ENCODE measurements at places on chromosomes 3 and 15.

DNA sequence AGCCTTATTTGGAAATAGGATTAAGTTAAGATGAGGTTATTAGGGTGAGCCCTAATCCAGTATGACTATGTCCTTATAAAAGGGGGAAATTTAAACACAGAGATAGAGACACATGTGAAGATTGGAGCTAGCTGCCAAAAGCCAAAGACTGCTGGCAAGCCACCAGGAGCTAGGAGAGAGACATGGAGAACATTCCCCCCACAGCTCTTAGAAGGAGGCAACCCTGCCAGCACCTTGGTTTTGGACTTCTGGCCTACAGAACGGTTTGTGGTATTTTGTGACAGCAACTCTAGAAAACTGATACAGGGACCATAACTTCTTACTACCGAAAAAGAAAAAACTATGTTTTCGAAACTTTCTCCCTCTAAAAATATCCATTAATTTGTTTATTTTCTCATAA, 245.3 kb upstream of the RARB start:
- peak; percentile 4 for DNase-seq

GRCh38 chr3:1179146-1179545, 86.3 kb downstream of the CNTN6 start:
- peak; percentile 12 for DNase-seq

- DNase-seq: no peak
Measured at GRCh38 chr3:58652624-58653023, 13.9 kb downstream of the FAM3D start.

DNA sequence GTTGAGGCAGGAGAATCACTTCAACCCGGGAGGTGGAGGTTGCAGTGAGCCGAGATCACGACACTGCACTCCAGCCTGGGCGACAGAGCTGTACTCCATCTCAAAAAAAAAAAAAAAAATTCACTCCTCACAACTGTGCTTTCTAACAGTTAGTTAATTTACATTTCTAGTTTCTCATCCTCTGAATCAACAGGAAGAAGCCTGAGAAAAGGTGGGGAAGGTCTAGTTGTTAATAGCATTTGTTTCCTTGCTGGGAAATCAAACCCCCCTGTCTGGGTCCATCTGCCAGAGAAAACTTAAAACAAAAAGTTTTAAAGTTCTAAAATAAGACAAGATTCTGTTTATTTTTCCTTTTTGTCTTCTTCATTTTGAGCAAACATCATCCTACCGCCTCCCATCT, 62.3 kb downstream of the TMEM39A start:
- no peak for DNase-seq

DNA sequence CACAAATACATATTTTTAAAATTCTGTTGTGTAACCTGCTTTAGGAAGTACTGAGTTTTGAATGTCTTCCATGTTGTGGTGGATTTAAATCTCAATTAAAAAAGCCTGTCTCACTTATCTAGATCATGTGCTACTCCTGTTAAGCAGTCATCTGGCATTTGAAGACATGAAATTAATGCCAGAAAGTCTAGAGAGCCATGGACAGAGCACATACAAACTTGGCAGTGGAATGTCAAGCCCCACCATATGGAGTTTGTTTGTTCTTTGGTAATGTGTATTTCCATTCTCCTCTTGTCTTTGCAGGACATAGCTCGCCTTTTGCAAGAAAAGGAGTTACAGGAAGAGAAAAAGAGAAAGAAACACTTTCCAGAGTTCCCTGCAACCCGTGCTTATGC, 39.3 kb upstream of the UTS2B start:
- peak; percentile 58 for DNase-seq

- peak; percentile 29 for DNase-seq
Measured at GRCh38 chr15:63491116-63491827, 13.1 kb upstream of the USP3 start.

DNA sequence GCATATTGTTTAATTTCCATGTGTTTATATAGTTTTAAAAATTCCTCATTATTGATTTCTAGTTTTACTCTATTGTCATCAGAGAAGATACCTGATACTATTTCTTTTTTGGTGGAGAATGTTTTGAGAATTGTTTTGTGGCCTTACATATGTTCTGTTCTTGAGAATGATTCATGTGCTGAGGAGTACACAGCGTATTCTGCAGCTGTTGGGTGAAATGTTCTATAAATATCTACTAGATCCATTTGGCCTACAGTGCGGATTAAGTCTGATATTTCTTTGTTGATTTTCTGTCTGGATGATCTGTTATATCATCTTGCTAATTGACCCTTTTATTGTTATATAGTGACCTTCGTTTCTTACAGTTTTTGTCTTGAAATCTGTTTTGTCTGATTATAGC, 109.7 kb downstream of the UBE2E2 start:
- no peak for DNase-seq

DNA sequence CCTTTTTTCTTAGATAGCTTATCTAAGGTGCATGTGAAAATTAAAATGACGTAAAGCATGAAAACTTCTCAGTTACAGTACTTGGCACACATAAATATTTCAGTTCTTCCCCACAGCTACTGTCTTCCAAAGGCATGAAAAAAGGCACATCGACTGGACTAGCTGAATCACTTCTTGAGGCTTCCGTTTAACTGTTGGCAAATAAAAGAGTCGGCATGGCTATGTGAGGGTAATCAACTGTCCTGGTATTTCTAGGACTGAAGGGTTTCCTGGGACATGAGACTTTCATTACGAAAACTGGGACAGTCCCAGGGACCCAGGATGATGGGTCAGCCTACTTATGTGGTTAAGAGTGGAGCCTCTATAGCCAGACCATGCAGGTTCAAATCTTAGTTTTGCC, 168.2 kb downstream of the TPRG1 start:
- DNase-seq: no peak

DNA sequence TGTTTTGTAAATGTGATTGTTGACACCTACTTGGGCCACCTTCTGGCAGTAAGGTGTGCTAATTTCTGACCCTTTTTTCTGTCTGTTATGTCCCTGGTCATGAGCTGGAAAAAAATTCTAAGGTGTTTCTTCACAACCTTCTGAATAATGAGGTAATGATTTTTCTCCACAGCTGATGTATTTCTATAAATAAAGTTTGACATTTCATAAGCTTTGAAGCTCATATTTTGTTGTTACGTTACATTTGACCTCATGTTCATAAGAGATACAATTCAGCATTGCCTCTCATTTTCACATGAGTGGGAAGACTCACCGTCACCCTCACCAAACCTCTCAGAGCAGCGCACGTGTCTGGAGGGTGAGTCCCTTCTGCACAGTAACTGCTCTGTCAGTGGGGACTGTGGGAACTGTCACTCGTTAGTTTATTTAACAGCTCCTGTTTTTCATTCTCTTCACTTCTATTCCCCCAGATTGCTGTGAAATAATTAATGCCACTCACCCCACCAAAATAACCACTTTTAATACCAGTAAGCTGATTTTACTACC, 140.9 kb downstream of the PLCL2 start:
- DNase-seq: no peak

DNA sequence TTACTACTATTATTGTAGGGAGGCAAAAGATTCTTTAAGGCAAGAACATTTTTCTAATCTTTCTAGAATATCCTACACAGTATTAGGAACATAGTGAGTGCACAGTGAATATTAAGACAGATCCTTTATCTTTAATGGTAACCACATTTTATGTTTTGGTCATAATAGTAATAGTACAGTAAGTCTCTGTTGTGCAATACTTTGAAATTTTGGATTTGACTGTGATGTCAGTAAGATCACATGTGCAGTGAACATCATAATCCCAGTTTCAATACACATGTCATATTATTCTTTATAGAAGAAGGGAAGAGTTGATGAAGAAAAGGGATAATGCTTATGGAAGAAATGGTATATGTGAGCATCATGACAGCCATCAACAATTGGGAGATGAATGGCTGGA, 10.7 kb downstream of the STT3B start:
- no peak for DNase-seq

GRCh38 chr15:76149291-76149915, 89.6 kb downstream of the TMEM266 start:
- DNase-seq: peak; percentile 53

DNA sequence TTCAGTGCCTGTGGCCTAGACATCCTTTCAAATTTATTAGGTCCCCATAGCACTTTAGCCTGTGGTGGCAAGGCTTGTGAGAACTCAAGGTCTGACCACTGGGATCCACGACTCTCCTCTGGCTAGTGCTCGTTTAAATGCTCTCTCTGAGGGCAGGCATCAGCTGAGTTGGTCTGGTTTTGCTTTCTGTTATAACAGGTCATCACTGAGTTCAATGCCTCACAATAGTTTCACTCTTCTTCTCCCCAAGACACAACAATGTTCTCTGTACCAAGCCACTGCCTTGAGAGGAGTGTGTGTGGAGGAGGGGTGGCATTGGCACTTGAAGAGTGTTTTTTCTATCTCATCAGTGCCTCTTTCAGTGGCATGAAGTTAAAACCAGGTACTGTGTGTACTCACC, 7.6 kb downstream of the OR5K4 start:
- DNase-seq: no peak

DNA sequence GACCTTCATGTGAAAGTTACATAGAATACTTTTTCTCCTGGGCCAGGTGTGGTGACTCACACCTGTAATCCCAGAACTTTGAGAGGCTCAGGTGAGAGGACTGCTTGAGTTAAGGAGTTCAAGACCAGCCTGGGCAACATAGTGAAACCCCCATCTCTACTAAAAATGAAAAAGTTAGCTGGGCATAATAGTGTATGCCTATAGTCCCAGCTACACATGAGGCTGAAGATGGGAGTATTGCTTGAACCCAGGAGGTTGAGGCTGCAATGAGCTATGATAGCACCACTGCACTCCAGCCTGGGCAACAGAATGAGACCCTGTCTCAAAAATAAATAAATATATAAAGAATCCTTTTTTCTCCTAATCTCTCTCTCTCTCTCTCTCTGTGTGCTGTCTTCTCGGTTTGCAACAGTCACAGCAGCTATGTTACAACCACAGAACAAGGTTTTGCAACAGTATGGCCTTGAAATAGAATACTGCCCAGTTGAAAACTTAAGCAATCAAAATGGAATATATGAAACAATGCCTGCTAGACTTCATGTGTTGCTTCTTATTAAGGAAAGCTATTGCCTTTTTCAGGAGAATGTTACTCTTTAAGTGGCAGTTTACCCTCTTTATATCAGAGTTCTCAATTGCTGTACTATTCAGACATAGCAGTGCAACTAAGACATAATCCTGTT, 12.3 kb upstream of the DENND4A start:
- no peak for DNase-seq

DNA sequence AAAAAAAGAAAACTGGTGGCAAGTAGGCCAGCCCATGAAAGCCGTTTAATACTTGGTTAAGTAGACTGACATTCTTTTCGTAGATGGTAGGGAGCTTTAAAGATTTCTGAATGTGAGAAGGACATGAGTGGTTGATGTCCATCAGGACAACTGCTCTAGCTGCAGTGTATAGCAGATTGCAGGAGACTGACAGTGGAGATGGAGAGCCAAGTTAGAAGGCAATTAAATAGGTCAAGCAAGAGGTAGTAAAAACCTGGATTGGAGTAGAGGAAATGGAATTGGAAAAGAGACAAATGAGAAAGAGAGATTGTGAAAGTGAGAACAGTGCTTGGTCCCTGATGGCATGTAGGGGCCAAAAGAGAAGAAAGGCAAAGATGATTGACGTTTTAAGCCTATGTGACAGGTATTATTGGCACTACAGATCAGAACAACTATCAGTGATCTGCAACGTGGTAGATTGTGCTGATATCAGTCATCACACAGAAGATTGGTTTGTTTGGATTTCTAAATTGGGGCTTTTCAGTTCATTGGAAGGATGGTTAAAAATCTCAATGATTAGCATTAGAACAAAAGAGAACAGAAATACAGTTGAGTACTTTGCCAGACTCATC, 74.0 kb downstream of the CNTN4 start:
- DNase-seq: no peak

DNA sequence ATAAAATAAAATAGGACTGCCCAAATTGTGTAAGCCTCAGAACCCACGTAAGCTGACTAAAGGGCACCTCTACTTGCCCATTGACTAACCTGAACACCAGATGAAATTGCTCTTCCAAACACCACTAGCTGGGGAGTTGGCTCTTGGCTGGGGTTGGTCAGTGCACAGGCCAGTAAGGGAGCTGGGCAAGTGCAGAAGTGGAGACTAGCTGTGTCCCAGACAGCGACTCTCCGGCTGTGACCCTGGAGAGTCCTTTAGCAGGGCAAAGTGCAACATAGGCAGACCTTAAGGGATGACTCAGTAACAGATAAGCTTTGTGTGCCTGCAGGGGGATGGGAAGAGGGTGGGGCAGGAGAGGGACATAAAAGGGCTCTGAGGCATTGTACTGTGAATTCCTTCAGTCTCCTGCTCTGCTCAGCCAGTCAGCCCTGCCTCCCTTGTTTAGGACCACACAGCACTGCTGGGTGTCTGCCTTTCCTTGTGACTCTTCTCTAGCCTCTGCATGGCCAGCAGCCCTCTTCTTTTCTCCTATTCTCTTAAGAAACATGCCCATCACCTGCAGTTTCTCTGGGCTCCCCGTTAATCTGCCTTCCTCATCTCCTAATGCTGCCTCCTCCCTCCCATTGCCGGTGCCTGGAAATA, 13.2 kb downstream of the NR1I2 start:
- DNase-seq: no peak

DNA sequence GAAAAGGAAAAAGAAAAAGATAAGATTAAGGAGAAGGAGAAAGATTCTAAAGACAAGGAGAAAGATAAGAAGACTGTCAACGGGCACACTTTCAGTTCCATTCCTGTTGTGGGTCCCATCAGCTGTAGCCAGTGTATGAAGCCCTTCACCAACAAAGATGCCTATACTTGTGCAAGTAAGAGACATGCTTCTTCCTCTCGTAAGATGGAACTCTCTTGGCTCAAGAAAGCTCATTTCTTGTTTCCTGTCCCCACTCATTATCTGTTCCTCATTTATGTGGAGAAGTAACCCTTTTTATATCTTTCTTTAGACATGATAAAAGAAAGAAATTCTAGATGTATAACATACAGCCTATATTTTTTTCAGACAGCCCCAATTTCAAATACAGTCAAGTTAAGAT, 101.4 kb downstream of the KLHL25 start:
- no peak for DNase-seq

DNA sequence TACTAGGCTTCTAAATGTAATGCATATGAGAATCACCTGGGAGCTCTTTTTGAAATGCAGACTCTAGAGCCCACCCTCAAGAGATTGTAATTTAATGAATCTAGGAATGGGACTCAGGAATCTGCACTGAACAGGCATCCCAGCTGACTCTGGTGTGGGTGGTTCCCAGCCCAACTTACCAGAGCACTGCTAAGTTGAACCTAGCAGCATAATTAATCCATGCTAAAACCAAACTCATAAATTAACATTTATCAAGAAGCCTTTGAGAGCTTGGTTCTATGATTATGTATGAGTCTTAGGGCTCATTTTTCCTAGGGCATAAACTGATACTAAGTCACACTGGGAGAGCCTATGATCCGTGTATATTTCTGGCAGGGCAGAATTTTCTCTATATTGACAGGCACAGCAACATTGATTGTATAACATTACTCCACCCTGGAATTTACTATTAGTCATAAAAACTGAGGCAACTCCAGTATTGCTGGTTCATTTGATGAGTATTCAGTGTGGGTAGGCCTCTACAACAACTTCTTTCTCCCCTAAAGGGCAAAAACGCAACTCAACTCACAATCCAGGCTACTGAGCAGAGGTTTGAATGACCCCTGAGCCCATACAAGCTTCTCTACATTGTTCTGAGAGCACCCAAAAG, 10.7 kb upstream of the CSTA start:
- no peak for DNase-seq

GRCh38 chr3:138467931-138468330, 33.5 kb downstream of the ESYT3 start:
- DNase-seq: no peak

GRCh38 chr15:70582143-70582945, 181.0 kb downstream of the UACA start:
- DNase-seq: peak; percentile 54

- no peak for DNase-seq
Measured at GRCh38 chr15:29765234-29765841, 56.9 kb downstream of the TJP1 start.
